ENCODE measurements at places on chromosomes 5 and 9.

GRCh38 chr5:156230887-156231286, 96.1 kb upstream of the SGCD start:
- DNase-seq = no peak

DNA sequence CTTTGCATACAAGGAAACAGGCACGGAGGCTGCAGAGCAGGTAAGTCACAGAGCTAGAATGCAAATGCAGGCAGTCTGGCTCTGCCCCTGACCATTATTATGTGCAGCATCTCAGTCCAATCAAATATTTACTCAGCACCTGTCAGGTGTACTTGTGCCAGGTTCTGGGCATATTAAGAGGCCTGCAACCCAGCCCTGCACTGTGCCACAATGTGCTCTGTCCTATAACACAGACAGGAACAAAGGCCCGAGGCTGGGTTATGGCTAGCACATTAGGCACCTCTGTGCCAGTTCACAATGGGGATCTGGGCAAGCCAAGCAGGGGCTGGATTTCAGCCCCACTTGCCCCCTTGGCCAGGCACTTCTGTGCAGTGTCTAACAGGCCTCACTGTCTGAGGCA, 14.0 kb downstream of the ARL15 start:
- no peak for DNase-seq

- DNase-seq = no peak
Measured at GRCh38 chr5:135487839-135488514, 35.8 kb upstream of the TIFAB start.

- no peak for DNase-seq
Measured at GRCh38 chr5:136279314-136279713, 86.0 kb downstream of the TRPC7 start.

- DNase-seq = no peak
Measured at GRCh38 chr9:37025823-37026112, 8.3 kb downstream of the PAX5 start.

- peak; percentile 24 for DNase-seq
Measured at GRCh38 chr9:82563094-82563493, 499.8 kb downstream of the RASEF start.

DNA sequence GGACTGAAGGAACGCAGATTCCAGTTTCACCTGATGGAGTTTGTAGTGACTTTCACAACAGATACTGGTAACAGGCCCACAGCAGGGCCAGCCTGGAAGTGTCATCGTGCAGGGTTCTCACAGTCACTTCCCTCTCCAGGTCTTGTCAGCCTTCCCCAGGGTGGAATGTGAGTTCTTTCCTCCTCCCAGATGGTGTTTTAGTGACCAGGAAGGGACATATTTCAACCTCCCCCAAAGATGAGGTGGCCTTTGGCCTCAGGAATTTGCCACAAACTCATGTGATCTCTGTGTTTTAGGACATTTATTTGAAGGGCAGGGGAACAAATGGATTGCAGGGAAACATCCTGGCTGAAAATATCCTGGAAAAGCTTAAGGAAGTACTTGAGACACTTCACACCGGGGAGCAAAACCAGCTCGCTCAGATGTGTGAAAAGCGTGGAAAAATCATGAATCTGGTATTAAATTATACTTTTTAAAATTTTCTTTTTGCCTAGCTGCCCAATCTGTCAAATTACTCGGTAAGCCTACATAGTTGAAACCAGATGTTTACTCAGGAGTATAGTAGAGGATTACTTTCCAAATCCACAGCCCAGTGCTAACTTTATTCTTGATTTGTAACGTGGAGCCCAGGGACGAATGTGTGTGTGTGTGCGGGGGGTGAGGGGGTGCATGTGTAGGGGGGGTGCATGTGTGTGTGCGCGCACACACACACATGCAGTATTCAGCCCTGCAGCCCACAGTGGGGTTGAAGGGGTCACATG, 66.8 kb downstream of the PTPDC1 start:
- DNase-seq = no peak

DNA sequence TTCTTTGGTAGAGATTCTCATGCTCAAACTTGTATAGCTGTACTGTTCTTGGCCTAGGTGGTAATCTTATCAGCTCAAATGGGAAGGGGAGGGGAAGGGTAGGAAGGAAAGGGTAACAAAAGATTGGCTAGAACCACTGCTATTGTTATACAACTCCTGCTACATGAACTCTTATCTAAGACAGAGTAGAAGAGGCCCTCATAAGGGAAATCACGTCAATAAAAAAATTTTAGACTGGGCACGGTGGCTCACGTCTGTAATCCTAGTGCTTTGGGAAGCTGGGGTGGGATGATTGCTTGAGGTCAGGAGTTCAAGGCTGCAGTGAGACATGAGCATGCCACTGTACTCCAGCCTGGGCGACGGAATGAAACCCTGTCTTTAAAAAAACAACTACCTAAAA, 15.9 kb downstream of the STOM start:
- DNase-seq = no peak

DNA sequence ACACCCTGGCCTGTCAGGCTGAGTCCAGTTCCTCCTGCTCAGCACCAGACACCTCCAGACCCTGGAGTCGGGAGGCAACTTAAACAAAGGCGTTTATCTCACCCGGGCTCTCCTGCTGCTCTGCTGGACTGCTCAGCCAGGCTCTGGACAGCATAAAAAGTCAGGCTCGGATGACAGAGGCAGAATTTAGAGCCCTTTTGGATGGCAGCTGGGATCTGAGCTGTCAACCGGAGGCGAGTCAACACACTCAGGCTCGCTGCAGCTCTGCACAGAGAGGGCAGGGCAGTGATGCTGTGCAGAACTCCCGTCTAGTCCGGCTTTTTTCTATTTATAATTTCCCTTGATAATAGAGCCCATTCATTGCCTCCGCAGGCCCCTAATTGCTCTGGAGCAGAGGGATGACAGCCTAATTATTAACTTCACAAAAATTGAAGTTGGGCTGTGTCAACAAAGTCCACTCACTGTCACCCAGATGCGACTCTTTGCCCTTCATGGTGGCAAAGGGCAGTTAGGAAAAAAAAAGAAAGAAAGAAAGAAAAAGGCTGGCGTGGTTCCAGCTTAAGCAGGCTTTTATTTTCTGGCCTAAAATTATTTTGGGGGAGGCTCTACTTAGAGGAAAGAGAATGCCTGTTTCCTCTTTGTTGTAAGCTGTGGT, 37.6 kb downstream of the STC2 start:
- no peak for DNase-seq

GRCh38 chr5:107913494-107913893, 242.8 kb upstream of the EFNA5 start:
- DNase-seq = no peak

- no peak for DNase-seq
Measured at GRCh38 chr9:28101509-28101908, 528.2 kb upstream of the C9orf72 start.

DNA sequence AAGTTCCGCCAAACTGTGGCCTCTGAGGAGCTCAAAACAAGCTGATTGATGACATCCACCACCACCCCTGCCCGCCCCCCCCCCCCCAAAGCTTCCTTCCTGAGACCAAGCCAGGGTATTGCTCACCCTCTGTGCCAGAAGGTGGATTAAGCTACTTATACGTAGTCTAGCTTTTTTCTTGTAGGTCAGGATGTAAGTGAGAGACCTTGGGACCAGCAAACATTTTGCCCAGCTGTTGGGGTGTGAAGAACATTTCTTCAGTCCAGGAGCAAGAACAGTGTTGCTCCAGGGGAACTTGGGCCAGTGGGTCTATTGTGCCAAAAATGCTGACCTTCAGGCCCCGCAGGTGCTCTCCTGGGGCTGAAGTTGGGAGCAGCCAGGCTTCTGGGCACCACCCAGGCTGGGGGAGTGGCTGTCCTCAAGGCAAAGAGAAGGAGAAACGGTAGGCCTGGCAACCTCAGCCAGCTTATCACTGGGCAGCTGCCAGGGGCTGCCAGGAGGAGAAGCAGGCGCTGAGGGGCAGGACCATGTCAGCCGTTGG, 18.0 kb downstream of the NEURL1B start:
- peak; percentile 75 for DNase-seq

DNA sequence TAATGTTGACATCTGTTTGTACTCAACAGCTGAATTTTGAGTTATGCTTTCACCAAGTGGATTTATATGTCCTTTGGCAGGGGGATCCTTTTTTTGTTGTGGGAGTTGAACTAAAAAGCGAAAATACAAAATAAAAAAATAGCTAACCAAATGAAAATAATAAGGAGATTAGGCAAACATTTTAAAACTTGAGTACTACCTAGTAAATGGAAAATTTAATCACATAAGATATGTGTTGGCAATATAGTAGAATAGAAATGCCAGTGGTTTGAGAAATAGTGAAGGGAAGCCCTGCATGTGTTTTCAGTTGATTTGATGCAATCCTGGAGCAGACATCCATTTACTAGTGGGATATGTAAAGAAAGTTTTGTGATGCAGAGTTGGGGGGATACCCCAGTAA, 98.0 kb downstream of the RASGRF2 start:
- no peak for DNase-seq

- DNase-seq = no peak
Measured at GRCh38 chr5:133990396-133990795, 14.4 kb downstream of the VDAC1 start.

DNA sequence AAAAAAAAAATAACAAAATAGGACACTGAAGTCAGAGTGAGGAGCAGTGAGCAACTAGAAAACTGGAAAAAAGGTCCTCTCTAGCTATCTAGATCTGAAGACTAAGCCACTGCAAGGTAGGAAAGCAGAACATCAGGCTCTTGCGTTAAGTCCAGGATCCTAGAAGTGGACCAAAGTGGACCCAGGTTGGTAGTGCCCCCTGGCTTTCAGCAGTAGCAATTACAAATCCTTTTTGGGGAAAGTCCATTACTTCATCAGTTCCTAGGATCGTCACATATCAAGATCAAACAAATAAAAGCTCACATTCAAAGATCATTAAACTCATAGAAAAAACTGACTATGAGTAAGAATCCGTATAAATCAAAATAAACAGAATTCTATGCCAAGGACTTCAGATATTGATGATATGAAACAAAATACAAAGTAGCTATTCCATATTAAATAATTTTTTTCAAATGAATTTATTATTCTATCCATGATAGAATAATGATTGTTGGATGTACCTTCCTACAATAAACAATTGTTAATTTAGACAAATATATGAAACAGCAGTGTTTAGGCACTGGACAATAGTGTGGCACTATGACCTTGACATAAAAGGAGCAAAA, 6.5 kb upstream of the RICTOR start:
- DNase-seq = no peak

DNA sequence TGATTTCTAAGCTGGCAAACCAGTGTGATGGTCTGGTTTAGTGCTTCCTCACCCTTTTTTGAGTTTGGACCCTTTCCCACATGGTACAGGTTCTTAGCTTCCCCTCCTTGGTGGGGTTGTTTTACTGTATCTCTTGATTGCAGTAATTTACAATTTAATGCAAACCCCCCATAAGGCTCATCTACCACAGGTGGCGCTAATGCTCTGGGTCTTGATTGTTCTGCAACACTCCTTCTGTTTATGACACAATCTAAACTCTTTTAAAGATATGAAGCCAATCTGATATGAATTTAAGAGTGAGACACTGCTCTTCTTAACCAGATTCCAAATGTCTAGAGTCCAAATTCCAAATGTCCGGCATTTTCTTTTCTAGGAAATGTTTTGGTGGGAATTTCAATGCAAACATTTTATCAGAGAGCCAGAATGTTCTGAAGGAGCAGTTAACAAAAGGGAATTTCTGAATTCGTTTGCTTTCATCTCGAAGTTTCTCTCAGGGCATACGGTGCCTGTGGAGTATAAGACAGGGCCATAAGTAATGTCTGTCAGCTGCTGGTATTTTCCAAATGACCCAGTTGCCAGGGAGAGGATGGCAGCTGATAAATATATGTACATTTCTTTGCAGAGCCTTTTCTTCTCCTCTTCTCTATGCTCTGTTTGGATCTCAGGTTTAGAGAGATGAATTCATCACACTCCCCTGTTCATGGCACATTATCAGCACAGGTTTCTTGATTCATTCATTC, 246.8 kb downstream of the ARHGAP26 start:
- peak; percentile 16 for DNase-seq

DNA sequence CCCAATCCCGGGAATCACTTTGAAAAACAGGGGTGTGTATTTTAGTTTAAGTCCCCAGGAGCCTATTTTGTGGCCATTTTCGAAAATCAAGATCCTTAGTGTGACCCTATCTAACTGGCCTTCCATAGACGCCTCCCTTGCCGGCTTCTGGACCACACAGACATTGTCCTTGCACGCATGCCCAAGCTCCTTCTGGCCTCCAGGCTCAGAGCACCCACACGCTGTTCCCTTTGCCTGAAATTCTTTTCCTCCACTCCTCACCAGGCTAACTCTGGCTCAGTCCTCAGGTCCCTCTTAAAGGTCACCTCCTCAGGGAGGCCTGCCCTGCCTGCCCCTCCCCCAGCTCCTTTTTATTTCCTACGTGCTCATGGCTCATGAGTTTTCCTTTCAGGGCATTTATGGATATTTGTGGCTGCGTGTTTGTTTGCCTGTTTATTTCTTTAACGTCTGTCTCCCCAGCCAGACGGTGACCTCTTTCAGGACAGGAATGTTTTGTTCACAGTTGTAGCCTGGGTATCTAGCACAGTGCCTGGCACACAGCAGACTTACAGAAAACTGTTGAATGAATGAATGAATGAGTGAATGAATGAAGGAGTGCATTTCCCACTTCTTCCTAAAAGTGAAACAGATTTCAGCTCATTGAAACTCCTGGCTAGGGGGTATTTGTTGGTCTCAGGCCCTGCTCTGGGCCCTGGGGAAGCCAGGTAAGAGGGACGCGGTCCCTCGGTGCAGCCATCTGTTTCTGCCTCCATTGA, 79.1 kb upstream of the IER5L start:
- no peak for DNase-seq

DNA sequence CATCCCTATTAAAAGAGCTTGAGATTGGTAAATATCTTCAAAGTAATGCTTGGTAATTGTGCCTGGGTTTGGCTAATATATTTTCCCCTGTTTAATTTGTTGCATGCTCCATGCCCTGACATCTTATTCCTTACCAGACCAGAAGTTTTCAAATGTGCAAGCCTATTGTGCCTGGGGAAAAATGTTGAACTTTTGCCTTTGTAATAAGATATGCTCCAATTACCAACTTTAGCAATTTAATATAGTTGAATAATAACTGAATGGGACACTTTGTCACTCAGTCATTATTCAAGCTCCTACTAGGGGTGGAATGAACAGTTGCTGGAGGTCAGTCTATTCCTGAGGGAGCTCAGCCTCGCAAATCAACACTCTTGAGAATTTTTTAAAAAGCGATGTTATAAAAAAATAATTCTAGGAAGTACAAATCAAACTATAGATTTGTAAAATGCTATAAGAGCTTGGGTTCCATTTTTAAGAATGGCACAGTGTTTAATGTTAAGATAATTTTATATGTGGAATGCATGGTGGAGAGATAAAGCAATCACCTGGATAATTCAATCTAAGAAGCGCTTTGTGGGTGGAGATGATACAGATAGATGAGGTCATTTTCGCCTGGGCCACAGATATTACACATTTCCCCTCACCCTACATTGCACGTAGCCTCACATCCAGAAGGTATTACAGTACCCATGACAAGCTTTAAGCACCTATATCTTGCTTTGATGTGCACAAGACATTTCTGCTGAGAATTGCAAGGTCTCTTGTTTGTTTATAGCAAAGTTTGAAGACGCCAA, 231.8 kb downstream of the PIK3R1 start:
- DNase-seq = no peak

Data from bone marrow (tissue), 2 donors.